ENCODE measurements at places on chromosomes 7 and 10.

- no peak for DNase-seq
These were observed 49.4 kb upstream of the ARL4A start for GRCh38 chr7:12637819-12638592.

GRCh38 chr7:83338277-83338950 lies 175.7 kb upstream of the PCLO start:
- no peak for DNase-seq

- DNase-seq = no peak
These were observed 393.1 kb downstream of the EXOC4 start for GRCh38 chr7:133645884-133646391.

- no peak for DNase-seq
These were observed 67.9 kb downstream of the ADAM22 start for GRCh38 chr7:88001744-88002530.

- DNase-seq = no peak
These were observed 8.6 kb downstream of the TSPAN13 start for GRCh38 chr7:16762177-16762576.

DNA sequence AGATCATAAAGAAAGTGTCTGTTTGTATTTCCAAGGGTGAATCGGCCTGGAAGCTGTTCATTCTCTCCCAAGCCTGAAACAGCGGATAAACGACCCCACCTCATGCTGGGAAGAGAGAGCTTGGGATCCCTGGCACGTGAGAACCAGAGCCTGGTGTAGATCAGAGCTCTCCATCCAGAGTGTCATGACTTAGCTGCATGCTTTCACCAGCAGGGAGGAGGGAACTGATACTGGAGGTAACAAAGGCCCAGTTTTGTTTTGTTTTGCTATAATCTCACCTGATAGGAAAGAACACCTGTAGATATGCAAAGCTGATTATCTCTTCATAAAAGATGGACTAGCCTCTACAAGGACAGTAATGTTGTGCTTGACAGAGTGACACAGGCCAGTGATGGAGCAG lies 236.6 kb downstream of the POM121L12 start:
- DNase-seq = no peak

DNA sequence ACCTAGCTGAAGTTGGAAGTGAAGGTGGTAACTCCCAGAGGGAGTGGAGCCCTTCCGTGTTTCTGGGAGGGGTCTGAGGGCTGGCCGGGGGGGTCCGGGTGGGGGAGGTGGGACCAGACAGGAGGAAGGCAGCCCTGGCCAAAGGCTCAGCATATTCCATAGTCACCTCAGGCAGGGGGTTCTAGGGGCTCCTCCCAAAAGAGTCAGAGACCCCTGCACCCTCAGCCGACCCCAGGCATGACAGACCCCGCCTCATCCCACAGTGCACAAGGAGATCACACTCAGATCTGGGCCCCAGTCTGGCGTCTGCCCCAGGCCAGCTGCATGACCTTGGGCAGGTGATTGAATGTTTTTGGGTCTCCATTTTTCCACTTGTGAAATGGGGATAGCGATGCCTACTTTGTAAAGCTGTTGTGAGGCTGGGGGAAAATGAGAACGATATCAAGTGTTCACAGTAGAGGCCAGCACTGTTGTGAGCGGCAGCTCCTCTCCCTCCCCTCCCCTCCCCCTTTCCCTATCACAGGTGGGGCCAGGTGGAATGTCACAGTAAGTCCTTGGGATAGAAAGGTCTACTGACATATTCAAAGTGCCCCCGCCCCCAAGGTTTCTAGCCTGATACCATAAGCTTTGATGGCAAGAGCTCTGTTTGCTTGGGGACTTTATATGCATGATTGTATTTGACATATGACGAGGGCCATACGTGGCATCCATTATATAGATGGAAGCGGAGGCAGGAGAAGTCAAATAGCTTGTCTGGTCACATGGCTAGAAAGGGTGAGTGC lies 33.3 kb downstream of the DNAJB12 start:
- DNase-seq = no peak

- DNase-seq = no peak
These were observed 32.3 kb downstream of the SLC39A12 start for GRCh38 chr10:17984056-17984455.

GRCh38 chr7:46285878-46286277 lies 364.8 kb upstream of the IGFBP3 start:
- DNase-seq = no peak

- no peak for DNase-seq
These were observed 440.1 kb upstream of the STEAP1 start for GRCh38 chr7:89714131-89714530.

- DNase-seq = no peak
These were observed 417.9 kb upstream of the LRGUK start for GRCh38 chr7:133709036-133709880.

DNA sequence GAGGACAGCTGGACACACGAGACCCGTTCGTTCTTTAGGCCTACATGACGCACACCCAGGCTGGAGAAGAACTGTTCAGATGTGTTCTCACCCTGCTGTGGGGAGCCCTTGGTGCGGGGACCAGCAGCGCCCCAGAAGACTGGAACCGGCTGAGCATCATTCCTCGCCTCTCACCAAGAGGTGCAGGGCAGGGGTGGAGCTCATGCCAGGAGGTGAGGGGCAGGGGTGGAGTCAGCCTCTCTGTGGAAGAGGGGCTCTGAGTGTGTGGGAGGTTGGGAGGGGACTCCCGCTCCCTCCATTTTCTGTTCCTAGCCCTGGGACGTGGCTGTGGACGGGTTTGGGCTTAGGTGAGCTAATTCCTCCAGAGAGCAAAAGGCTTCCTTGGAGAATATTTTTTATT lies 66.0 kb upstream of the SHH start:
- no peak for DNase-seq

- no peak for DNase-seq
These were observed 1373.9 kb upstream of the CELF2 start for GRCh38 chr10:9643782-9644181.

DNA sequence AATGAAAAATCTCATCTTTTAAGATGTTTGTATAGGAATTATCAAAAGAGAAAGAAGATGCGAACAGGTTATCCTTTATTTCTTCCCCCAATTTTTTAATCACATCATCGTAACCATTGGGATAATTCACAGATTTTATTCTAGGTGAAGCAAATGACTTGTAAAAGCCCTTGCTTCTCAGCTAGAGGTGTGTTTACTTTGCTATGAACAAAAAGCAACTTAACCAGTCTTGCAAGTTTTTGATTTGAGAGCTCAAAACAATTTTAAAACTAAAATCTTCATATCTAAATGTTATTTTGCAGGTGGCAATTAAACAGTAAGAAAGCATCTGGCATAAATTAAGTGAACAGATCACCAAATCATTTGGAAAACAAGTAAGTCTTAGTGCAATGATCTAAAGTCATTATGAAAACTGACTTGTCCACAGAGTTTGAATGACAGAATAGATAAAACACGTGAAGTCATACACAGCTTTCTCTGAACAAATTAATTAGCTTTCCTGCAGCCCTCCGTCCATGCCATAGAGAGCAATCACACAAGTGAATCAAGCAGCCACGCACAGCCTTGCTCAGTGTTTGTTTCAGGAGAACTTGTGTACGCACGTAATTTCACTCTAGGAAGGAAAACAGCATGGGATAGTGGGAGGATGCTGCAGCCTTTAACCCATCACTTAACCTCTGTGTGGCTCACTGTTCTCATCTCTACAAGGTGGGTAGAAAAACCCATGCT lies 85.0 kb upstream of the ZNF800 start:
- DNase-seq = no peak

DNA sequence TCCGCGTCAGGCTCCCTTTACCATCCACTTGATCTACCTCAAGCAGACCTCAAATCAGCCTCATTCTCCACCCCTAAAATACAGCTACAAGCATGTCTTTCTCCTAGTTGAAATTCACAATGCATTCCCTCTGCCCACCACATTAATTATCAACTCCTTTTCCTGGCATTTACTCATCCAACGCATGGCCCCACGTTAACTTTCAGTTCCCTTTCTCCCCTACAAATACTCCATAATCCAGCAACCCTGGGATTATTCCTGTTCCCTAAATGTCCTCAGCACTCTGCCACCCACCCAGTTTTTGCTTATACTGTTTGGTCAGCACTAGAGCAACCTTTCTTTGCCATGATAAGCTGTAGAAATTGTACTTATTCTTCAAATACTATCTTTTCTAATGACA lies 5.7 kb upstream of the VIM start:
- no peak for DNase-seq

- DNase-seq = no peak
These were observed 170.1 kb downstream of the BBS9 start for GRCh38 chr7:33299425-33299824.

- DNase-seq = no peak
These were observed 245.9 kb upstream of the RHOBTB1 start for GRCh38 chr10:61189912-61190311.

DNA sequence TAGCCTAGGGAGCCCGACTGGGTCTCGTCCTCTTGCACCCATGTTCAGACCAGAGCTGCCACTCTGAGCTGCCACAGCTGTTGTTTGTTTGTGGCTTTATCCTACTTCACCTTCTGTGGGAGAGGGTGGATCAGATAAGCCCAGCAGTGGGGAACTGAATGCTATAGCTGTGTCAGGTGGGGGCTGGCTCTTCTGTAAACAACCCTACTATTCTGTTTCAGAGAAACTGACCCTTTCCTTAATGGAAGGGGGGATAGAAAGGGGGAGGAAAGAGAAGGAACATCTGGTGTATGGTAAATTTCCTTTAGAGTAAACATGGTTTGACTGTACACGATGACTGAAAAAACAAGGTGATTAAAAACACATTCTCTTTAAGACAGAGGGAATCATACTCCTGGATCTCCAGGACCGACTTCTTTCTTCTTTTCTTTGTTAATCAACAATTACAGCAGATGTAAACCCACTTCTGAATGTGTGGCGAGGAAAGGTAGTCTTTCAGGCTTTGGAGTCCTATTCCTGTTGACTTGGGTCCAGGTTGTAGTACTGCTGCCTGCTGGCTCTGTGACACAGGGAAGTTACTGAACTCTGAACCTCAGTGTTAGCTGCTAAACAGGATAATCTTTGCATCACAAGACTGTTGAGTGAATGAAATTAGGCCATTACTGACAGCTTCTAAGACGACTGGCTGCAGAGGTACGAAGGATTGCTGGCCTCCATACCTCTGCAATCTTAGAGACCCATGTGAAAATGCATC lies 6.0 kb downstream of the PRXL2A start:
- no peak for DNase-seq

GRCh38 chr10:5434017-5434753 lies 21.8 kb downstream of the NET1 start:
- DNase-seq = no peak

DNA sequence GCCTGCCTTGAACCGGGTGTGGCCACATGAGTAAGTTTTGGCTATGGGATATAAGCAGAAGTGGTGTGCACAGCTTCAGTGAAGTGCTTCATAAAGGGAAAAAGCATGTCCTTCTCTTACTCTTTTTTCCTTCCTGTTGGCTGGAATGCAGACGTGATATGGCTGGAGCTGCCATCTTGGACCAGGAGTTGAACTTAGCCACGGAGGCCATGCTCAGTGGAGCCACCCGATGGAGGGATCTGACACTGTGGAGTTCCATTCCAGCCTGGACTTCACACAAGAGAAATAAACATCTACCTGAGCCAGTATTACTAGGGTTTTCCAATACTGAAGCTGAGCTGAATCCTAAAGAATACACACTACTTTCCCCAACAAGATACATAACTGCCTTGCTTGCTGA lies 52.3 kb downstream of the CCDC3 start:
- no peak for DNase-seq

DNA sequence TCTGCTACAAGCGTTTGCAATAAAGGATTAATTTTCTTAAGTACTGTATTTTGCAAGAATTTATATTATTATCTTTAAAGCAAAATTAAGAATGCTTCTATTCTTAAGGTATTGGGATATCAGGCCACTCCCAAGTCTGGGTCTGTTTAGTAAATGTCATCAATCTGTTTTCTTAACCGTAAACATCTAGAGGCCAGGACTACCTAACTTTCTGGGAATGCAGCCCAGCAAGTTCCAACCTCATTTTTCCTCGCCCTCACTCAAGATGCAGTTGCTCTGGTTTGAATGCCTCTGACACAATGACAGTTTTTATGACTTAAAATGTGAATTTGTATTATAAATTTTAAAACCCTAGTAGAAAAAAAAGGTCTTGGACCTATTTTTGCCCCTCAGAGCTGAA lies 143.5 kb downstream of the INHBA start:
- no peak for DNase-seq

DNA sequence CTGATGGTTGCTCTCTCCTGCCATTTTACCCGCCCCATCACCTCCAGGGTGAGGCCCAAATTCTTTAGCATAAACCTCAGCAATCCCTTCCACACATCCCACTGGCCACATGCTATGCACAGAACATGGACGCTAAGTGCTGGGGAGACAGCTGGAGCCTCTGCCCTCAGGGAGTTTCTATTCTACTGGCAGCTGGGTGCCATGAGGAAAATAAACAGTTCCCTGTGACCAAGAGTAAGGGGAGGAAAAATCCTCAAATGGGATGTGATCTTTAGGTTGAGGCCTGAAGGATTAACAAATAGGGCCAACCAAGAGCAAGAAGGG lies 1.2 kb downstream of the PARP12 start:
- no peak for DNase-seq

DNA sequence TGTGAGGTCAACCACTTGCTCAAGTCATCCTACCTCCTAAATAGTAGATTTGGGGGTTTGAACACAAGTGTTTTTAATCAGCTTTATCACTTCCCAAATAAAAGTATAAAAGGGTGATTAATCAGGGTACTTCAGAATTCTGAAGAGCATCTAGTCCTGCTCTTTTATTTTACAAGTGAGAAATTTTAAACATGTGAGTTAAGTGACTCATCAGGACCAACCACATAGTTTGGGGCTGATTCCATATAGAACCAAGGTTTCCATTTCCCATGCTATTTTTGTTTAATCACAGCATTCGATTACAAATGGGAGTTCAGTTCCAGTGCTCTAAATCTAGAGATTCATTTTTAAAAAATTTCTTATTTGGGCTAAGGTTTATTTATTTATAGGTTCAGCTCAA lies 113.4 kb downstream of the GPR158 start:
- DNase-seq = no peak

DNA sequence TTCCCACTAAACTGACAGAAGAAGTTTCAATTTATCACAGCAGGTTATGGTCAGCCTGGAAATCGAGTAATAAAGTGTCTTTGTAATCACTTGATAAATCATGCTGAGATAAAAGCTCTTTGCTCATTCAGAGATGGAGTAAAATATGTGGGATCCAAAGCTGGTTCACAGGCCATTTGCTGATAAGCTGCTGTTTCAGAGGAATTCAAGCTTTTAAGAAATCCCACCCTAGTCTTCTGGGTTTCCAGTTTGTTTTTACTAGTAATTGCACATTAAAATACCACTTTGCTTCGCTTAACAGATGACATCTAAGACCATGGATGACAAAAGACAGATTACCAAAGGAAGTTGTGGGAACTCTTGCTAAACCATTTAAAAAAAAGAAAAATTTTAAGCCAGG lies 37.4 kb upstream of the CDK6 start:
- no peak for DNase-seq

- no peak for DNase-seq
These were observed 4.4 kb downstream of the TBX20 start for GRCh38 chr7:35249537-35249907.

- no peak for DNase-seq
These were observed 54.5 kb downstream of the WAC start for GRCh38 chr10:28587270-28587969.

Data from central memory CD8-positive, alpha-beta T cell (primary cell).